Thymus (tissue), 14 donors: ENCODE measurements at places on chromosomes 1 and 21. TPM values are rescaled to one million over a fixed set of nuclear protein-coding genes. Genes with fewer than 3 reads are reported as not detected.

- DNase-seq: no peak
Measured at GRCh38 chr1:41626146-41626545, 141.7 kb upstream of the EDN2 start.

- DNase-seq: no peak
Measured at GRCh38 chr1:182246783-182247182, 144.8 kb downstream of the GLUL start.

DNA sequence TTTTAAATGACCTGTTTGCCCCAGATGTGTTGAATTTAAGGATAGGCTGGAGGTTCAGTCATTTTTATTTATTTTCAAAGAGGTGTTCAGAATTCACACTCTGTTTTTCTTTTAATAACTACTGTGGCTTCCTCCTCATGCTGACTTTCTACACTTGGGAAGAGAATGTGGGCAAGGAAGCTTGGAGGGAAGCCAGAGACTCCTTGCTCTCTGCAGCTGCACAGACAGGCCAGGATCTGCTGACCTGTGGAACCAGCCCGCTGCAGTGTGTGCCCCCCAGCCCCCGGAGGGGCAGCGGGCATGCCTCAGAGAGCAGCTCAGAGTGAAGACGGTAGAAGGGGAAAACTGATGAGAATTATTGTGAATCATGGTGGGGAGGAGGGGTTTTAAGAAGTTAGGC, 16.9 kb downstream of the MGST3 start:
- no peak for DNase-seq

- no peak for DNase-seq
Measured at GRCh38 chr1:147673406-147673805, 3.1 kb upstream of the ACP6 start.

DNA sequence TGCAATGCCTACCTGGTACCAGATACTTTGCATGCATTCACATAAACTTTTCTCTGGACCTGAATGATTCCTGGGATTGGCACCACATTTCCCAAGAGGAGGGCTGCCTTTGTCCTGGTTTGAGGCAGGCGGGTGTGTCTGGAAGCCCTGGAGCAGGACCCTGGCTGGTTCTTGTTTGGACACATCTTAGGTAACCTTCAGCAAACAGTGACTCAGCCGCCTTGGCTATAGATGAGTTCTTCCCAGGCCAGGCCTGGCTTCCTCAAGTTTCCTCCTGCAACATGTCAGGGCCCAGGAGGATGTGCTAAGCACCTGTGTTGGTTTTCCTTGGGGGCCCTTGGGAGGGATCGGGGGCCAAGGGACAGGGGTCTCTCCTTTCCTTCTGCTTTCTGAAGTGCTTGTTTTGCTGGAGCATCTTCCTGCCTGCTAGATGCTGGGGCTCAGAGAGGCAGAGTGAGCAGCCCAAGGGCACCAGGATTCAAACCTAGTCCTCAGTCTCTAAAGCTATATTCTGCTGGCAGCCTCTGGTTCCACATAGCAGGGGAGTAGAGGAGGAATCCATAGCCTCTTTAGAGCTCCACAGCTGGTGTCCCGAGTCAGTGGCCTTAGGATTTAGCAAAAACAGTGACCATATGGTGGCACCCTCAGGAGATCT, 38.2 kb downstream of the PAX7 start:
- DNase-seq: no peak

GRCh38 chr1:52613636-52614373, 11.6 kb downstream of the GPX7 start:
- no peak for DNase-seq

DNA sequence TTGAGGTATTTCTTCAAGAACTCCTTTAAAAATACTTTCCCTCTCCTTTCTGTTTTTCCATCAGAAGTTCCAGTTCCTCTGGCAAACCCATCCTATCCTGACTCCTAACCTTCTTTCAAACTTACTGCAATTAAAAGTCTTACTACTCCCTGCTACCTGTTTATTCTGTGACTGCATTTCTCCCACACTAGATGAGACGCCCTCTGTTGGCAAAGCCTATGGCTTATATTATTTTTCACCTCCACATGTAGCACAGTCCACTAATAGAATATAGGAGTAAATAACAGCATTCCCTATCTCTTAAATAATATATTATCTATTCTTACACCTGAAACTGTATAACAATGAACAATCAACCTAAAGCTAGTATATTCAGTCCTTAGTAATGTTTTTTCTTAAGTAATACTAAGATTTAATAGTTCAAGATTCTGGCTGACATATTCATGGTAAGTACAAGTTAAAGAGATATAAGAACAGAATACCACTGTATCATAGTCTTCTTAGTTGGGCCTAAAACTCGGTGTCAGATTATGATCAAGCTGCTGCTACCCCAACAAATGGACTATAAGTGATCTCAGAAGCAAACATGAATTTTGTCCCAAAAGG, 54.8 kb downstream of the RAB3GAP2 start:
- DNase-seq: no peak

DNA sequence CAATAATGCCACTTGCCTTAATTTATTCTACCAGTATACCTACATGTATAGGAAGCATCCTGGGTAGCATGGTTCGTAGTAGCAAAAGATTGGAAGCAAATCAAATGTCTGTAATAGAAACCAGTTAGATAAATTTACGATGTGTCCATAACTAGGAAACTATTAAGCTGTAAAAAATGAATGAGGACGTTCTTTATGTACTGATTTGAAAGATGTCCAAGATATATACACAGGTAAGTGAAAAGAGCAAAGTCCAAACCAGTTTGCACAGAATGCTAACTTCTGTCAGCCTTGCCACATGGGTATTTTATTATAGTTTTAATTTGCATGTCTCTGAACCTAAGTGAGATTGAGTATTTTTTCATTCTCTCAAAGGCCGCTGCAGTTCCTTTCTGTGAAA, 251.8 kb upstream of the IRF2BP2 start:
- no peak for DNase-seq

- no peak for DNase-seq
Measured at GRCh38 chr1:29644812-29645211, 408.5 kb downstream of the PTPRU start.

DNA sequence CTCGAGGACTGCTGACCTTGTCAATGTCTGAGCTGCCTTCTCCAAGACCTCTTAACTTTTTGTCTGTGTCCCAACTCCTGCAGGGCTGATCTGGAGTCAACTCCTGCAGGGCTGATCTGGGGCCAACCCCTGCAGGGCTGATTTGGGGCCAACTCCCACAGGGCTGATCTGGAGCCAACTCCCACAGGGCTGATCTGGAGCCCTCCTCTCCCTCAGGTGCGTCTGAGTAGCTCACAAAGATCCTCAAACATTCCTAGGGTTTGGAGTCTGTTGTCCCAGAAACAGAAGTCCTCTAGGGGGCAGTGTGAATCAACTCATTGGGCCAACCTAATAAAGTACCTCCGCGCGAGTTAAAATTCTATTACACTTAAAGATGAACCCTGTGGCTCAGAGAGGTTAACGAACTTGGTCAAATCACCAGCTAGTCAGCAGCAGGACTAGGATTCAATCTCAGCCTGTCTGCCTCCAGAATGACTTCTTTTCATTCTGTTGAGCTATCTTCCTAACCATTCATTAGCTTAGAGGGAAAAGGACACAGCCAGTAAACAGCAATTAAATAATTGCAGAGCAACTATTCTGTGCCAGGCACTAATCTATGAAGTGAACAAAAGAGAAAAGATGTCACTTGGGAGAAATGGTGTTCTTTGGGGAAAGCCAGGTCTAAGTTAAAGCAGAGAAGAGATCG, 17.2 kb upstream of the RLF start:
- DNase-seq: peak; percentile 54

DNA sequence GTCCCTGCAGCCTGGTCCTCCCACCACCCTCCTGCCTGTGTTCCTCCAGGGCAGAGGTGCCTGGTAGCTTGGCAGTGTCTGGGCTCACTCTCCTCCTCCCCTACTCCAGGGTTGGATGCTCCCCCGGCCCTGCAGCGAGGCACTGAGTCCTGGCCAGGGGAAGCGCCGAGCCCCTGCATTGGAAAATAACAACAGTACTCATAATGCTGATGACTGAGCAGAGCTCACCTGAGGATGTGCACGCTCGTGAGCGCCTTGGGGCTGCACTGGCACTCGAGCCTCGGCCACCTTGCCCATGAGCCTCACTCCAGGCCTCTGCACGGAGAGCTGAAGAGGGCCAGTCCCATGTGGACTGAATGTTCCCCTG, 6.0 kb upstream of the ACTRT2 start:
- DNase-seq: no peak

- no peak for DNase-seq
Measured at GRCh38 chr21:36100971-36101641, 31.3 kb downstream of the CBR1 start.

The GPR25 gene
- 0.07 TPM for polyA plus RNA-seq

The CD1B gene
- polyA plus RNA-seq: 44.2 TPM

The GRIK1 gene
- polyA plus RNA-seq: 0.11 TPM

The FAM78B gene
- 0.48 TPM for polyA plus RNA-seq

The CYP4A11 gene
- 0.05 TPM for polyA plus RNA-seq

The NBPF4 gene
- 0.11 TPM for polyA plus RNA-seq
